Effector CD8-positive, alpha-beta T cell (primary cell): ENCODE measurements at places on chromosomes 7 and 10.

- no peak for DNase-seq
These were observed 14.7 kb downstream of the KCTD7 start for GRCh38 chr7:66643395-66643794.

DNA sequence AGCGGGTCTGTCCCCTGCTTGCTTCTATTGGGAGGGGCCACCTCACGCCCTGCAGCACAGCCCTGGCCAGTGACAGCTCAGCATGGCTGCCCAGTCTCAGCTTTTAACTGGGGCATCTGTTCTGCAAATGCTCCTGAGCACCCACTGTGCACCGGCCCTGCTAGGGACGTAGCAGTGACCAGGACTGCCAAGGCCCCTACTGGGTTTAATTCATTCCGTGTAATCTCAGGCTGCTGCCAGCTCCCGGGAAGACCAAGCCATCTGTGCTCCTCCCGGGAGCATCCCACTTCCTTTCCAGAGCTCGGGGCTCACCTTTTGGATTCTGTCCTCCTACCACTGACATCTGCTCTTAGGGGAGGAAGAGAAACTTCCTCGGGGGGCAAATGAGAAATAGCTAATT, 85.2 kb downstream of the ADARB2 start:
- no peak for DNase-seq

DNA sequence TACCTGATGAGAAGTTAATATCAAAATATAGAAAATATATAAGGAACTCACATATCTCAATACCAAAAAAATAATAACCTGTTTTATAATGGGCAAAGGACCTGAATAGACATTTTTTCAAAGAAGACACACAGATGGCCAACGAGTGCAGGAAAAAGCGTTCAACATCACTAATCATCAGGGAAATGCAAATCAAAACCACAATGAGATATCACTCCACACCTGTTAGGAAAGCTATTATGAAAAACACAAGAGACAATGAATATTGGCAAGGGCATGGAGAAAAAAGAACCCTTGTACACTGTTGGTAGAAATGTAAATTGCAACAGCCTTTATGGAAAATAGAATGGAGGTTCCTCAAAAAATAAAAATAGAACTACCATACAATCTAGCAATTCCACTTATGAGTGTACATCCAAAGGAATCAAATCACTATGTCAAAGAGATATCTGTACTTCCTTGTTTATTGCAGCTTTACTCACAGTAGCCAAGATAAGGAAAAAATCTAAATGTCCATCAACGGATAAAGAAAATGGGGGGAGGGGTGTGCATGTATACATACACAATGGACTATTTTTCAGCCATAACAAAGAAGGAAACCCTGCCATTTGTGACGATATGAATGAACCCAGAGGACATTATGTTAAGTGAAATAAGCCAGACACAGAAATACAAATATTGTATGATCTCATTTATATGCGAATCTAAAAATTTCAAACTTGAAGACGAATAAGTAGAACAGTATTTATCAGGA, 3.6 kb upstream of the ALOX5 start:
- DNase-seq = no peak

DNA sequence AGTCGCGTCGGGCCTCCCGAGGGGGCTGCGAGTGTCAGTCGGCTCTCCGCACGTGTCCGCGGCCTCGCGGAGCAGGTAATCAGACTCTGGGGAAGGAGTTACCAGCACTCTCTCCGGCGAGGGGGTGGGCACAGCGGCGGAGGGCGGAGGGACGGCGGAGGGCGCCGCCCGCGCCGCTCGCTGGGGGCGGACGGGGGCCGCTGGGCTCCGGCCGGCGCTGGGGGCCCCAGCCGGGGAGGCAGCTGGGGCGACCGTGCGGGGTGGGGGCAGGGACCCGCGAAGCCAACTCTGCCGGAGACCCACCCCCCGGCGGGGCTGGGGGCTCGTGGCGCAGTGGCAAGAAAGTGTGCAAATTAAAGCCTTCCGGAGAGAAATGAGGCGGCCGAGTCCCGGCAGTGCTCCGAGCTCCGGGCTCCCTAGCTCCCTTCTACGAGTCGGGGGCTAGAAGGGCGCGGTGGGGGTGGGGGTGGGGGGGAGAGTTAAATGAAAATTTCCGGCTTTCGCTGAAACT, at the start of gene CDK6:
CDK6 (minus strand) TSS at position 85 of the 511 bp plus-strand sequence. CDS start 3,250 bp downstream, outside the sequence.
- DNase-seq = peak; percentile 19

DNA sequence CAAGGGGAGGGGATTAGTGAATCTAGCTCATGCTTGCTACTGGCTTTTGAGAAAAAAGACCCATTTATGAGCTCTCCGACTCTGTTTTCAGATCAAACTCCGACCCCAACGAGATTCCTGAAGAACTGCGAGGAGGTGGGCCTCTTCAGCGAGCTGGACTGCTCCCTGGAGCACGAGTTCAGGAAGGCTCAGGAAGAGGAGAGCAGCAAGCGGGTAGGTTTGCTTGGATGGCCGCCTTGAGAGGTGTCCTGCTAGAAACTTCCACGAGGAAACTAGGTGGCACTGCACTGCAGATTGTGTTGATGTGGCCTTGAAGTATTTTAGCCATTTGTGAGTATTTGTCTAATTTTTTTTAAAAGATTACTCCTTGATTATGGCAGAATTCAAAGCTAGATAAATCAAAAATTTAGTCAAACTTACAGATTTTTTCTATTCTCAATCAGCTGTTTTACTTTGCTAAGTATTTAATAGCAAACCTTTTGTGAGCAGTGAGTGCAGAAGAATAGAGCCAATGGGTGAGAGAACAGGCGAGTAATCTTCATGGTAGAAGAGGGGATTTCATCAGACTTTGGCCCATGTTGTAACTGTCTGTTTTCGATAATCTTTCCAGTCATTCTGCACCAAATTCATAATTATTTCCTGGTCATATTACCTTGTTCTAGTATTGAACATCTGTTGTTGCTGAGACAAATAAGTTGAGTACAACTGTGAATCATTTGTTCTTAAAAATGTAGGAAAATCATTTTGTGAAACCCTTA, 95.4 kb downstream of the CREB5 start:
- DNase-seq = no peak
